ENCODE measurements at places on chromosomes 1 and 21.
A peak's percentile ranks its signal among the peaks of the same experiment; 100 is the strongest.

DNA sequence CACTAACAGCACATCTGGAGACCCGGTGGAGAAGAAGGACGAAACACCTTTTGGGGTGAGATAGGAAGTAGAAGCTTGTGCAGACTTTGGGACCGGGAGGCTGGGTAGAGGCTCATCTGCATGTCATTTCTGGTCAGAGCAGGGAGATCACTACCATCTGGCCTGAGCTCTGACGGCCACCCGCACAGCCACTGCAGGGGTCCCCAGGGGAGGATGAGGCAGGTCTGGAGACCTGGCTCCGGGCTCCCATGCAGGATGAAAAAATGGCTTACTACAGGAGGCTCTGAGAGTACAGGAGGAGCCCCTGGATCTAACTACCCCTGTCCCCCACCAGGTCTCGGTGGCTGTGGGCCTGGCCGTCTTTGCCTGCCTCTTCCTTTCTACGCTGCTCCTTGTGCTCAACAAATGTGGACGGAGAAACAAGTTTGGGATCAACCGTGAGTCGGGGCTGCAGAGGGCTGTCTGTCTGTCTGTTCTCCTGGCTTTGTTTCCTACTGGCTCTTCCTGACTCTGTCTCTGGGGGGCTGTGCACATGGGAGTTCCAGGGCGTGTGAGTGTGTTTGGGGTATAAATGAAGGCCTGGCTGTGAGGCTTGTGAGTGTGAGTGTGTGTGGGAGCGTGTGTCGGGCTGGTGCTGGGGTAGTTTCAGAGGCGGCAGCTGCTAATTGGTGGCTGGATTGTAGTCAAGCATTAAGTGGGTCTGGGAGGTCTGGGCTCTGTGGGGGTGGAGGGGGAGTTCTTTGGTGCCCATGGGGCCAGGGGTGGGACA, 14.1 kb downstream of the NTRK1 start:
- DNase-seq, result no peak

DNA sequence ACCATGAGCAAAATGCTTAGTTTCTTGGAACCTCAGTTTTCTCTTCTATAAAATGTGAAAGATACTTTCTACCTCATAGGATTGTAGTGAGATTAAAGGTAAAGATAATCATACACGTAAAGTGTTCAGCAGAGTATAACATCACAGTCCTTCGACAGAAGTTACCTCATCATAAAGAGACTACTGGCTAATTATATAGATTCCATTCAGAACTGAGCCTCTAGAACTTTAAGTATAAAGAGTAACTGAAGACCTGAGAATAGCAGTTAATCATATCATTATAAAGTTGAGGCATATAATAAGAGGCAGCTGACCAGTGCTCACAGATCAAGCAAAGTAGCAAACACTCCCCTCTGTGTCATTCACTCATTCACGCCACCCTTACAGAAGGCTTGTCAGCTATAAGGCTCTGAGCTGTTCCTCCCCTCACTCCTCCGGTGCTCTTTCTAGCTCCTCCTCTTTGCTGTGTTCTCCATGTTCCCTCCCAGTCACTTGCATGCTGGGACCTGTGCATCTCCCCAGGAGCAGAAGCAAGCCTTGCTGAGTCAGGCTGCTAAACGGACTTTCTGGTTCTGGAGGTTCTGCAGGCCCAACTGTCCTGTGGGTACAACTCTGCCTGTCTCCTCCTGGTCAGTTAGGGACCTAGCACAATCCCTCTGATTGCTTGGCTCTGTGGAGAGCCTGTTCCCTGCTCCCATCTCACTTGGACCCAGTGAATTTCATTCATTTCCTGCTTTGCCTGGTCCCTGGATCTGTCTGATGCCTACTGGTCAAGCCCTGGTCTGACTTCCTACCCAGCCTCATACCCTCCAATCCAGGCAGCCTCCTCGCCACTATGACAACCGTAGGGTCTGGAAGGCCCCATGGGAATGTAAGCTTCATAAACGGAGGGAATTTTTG, 28.3 kb upstream of the LY9 start:
- no peak for DNase-seq

DNA sequence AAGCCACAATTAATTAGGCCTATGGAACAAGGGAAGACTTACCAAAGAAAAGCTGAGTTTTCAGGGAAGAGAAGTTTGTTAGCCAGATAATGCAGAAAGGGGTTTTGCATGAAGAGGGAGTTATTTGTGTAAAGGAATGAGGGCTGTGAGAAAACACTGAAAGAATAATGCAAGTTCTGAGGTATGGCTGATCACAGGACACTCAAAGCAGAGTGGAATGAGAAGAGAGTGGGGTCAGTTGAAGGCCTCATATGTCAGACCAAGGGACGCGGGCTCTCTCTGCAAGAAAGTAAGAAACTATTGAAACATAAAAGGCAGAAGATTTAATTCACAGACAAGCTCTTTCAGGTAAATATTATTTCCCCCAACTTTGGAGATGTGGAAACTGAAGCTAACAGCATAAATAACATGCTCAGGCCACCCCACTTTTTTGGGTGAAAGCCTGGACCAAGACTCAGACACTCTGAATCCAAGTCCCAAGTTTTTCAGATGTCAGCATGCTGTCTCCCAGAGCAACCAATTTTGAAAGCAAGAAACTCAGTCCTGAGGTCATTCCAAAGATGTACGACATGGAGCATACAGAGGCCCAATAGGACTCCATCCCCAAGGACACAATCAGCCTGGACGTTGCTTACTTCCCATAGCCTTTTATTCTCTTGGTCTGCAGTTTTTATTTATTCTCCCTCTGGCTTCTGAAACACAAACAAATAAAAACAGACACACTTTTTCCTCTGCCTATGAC, 47.3 kb upstream of the FGGY start:
- no peak for DNase-seq

DNA sequence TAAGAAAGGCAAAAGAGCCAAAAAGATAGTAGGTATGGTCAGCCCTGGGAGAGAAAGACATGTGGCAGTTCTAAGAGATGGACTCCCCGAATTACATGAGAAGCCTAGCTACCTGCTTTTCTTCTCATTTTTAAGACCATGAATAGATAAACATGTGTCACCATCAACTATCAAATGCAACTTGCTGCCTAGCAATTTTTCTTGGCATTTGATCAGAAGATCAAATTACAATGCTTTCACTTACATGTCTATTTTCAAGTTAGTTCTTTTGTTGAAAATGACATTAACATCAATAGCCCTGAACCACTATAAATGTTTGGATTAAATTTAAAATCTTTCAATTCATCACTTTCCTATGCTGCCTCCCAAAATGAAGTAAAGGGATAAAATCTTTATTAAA, 212.3 kb downstream of the HHIPL2 start:
- no peak for DNase-seq

- DNase-seq, result peak; percentile 86
Observed at GRCh38 chr1:214321705-214322453, 40.9 kb downstream of the SMYD2 start.

DNA sequence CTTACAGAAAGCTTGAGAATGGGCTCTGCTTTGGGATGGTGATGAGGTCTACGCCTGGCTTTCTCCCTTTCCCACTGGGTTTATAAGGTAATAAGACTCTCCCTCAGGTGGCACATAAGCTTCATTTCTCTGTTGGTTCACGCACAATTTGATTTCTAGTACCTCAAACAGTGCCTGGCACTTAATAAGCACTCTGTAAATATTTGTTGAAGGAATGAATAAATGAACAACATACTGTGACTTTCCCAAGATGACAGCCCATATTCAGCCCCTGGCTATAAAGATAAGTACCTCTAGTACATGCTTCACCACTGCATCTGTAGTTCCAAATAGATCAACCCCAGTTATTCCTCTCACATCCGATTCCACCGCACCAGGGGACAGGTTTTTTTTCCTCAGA, 17.8 kb downstream of the COPA start:
- DNase-seq, result no peak

GRCh38 chr1:28591708-28592320, at the start of gene RAB42:
TSS of gene RAB42 (plus strand) at chr1:28592265. CDS start at chr1:28592512, 247 bp downstream.
- peak; percentile 32 for DNase-seq

- DNase-seq, result peak; percentile 53
Observed at GRCh38 chr1:869499-870244, 54.1 kb upstream of the SAMD11 start.

DNA sequence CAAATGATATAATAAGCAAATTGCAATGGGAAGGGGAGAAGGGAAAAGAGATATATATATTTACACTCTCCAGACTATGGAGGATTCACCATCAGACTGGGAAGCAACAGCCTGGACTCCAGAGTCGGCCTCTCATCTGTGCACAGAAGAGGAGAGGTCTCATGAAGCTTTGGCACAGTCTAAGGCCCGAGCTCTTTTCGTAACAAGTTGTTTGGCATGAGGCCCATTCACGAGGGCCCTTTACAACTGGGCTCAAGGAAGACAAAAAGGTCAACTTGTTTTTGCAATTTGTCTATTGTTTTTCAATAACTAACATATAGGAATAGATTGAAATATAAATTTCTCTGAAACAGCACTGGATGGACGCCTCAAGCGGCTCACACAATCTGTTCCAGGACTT, 66.7 kb upstream of the AJAP1 start:
- no peak for DNase-seq

GRCh38 chr1:32761253-32761877, 55.8 kb downstream of the YARS1 start:
- DNase-seq, result peak; percentile 94

DNA sequence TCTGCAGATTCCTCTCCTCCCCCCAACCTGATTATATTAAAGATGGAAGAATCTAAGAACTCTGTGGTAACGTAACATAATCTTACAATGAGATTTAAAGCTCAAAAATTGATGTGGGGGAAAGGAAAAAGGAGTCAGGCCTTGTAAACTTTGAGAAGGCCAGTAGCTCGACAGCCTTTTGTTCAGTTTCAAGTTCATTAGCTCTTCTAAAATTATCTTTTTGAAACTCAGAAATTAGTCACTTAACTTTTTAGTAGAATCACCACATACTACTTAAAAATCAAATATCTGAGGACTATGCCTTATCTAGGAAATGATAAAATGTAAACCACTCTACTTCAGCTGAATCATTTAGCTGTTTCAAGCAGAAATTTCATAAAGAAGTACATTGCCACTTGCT, 996.2 kb downstream of the AMY1C start:
- DNase-seq, result no peak

- no peak for DNase-seq
Observed at GRCh38 chr1:44822131-44822701, 13.9 kb downstream of the BTBD19 start.

- DNase-seq, result no peak
Observed at GRCh38 chr1:183739082-183739481, 65.8 kb upstream of the RGL1 start.

GRCh38 chr1:117373932-117374331, 6.7 kb downstream of the MAN1A2 start:
- DNase-seq, result no peak

DNA sequence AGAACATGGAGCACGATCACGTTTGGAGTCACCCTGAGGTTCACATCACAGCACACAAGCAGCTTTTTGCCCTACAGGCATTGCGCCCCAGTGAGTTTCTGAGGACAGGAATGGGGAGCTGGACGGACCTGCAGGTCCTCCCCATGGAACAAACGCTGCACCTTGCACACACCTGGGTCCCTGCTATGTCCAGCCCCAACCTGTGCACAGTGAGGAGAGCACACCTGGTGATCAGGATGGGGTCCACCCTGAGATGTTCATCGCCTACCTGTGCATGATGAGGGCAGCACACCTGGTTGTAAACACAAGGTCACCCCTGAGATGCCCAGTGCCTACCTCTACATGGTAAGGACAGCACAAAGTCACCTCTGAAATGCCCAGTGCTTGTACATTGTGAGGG, 45.9 kb downstream of the TCP10L start:
- no peak for DNase-seq

DNA sequence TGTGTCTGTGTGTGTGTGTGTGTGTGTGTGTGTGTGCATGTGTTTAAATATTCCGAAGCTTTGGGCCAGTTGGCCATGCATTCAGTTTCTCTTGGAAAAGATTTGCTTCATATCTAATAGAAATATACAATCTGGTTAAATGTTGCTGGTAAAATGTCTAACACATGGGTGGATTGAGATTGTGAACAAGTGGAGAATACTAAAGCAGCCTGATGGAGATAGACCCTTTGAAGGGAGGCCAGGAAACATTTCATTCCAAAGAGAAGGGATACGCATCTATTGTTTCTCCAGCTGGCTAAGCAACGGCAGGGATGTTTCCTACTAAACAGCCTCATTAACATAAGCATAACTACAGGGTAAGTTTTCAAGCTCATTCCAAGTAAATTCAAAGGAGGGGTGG, 257.5 kb upstream of the PTBP2 start:
- DNase-seq, result no peak

DNA sequence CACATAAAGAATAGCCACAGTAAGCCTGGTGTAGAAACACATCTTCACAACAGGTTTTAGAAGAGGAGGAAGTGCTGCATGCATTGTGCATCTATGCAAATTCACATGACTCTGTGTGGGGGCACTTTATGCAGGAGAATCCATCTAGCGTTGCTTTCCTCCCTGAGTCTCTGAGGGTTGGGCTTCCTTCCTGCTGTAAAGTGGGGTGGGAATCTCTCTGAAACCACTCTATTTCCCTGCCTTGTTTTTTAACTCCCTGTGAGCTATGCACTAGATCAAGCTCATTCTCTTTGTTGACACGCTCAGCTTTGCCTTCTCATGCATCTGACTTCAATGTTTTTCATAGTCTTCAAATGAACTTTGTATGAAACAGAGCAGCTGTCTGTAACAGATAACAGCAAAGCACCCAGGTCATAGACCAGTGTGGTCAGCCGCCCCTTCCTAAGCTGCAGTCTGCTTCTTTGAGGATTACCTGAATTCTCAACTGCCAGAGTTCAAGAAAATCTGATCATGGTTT, 102.7 kb upstream of the DPH5 start:
- peak; percentile 34 for DNase-seq

GRCh38 chr1:213921712-213922111, 66.1 kb upstream of the PROX1 start:
- no peak for DNase-seq

GRCh38 chr1:227777156-227777555, 38.3 kb upstream of the PRSS38 start:
- no peak for DNase-seq

DNA sequence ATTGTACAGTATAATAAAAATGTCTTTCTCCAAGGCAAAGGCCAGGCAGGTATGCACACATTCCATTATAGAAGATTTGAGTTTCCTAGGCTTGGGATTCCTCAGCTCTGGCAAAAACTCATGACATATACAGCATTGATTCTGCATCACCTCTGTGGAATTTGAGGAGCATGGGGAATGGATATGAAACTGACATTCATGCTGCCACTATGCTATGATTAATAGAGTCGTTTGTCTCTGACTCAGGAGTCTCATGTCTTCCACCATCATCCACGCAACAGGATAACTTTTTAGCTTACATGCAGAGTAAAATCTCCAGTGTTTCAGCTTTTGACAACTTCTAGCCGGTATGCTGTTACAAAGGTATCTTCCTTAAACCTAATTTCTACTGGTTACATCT, 49.8 kb upstream of the ADORA3 start:
- DNase-seq, result peak; percentile 93

All from kidney tubule cell (primary cell).